Brain microvascular endothelial cell (primary cell): ENCODE measurements at places on chromosomes 7 and 10.

- DNase-seq, result no peak
Observed at GRCh38 chr7:141598408-141598807, 47.2 kb downstream of the AGK start.

DNA sequence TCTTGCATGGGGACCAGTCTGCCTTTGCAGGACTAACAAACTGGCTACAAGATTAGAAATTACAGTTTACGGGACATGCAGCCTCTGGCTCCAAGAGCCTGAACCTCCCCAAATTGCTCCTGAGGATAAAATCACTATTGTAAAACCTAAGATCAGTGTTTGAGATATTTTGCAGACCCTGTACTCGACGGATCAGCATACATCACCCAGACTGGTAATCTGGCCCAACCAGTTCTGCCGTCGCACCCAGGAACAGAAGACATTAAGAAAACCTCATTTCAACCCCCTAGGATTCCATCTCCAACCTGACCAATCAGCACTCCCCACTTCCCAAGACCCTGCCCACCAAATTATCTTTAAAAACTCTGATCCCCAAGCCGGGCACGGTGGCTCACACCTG, 27.1 kb upstream of the DNMBP start:
- no peak for DNase-seq

GRCh38 chr10:132538031-132538789, 623 bp downstream of the INPP5A start:
- DNase-seq, result no peak

DNA sequence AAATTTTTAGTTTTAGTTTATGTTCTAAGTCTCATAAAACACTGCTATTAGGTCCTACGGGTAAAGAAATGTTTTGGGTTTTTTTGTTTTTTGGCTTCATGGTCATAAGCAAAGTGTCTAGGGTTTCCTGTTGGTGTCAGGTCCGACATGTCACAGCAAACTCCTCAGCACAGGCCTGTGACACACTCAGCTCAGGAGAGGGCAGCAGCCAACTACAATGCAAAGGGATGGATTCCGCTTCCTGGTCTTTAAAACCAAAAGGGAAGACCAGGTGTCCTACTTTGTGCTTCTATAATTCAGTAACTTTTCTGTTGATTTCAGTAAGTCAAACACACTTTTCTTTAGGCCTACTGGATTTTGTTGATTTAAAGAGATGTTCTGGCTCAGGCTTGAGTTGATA, 83.8 kb upstream of the MACROH2A2 start:
- DNase-seq, result no peak

DNA sequence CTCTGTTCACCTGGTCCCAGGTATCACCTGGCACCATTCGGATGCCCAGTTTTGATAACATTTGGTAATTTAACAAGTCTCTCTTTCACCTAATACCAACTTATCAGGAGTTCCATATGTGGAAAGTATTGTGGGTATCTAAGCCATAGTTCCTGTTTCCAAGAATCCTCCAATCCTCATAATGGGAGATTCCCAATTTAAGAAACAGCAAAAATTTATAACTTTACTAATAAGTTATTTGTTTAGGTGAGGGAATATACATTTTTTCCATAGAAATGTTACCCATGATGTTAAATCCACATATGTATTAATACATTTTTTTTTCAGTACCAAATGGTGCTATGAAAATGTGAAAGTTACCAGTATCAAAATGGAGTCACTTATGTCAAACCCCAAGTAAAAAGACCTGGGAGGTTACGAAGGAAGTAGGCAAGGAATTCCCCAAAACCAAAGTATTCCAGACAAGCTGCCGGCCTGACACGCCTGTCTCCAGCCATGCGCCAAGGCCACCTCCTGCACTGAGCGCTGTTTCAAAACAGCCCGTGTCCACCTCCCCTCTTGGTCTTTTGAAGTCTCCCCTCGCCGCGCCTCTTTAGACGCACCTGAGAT, 44.8 kb downstream of the PRKCQ start:
- DNase-seq, result no peak

- no peak for DNase-seq
Observed at GRCh38 chr7:157646551-157646950, 309.7 kb downstream of the DNAJB6 start.

DNA sequence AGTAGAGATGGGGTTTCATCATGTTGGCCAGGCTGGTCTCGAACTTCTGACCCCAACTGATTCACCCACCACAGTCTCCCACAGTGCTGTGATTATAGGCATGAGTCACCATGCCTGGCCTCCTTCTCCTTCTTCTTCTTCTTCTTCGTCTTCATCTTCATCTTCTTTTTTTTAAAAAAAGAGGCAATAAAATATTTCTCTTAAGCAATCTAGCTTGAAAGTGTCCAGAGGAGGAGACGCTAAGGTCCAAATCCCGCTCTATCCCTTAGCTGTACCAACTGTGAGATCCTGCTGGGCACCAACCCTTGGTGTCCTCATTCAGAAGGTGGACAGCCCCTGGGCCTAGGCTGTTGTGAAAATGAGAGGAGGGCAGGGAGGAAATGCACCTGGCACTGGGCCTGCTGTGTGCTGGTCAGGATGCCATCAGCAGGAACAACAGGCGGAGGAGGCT, 13.9 kb upstream of the PSAP start:
- peak; percentile 81 for DNase-seq

GRCh38 chr10:21494191-21495001, 31.1 kb downstream of the SKIDA1 start:
- no peak for DNase-seq

- DNase-seq, result no peak
Observed at GRCh38 chr7:33581236-33581635, 324.1 kb upstream of the BMPER start.
